Right atrium auricular region (tissue), 2 donors: ENCODE measurements at places on chromosomes 3 and 15. TPM values are rescaled to one million over a fixed set of nuclear protein-coding genes. Genes with fewer than 3 reads are reported as not detected.

FETUB gene
- total RNA-seq, result not detected

DNA sequence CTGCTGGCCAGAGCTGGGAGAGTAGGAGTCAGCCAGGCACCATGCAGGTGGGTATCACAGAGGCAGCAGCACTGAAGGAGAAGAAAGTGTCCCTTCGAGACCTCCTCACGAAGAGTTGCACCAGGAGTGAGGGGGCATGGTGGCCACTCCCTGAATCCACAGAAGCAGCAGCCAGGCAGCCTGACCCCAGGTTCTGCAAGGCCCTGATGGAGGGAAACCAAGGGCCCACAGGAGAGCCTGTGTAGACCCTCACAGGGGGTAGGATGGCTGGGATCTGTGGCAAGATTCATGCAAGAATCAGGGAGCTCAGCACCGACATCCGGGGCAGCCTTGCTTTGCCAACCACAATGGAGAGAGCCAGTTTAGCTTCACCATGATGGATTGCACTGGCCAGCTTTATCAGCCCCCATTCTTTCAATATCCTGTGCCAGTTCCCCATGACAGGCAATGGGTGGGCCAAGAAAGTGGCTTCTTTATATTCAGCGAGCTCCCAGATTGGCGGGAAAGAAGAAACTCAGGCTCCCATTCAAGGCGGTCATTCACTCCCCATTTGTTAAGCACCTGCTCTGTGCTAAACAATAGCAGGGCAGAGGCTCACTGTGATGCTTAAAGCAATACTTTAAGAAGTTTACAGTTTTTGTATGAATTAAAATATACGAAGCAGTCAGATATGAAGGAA lies 33.5 kb upstream of the TBC1D21 start:
- H3K27me3 ChIP-seq, result no peaks in the 10 kb centered on the region
- no peak overlapping the region for H3K4me3 ChIP-seq
- H3K36me3 ChIP-seq, result no peaks in the 10 kb centered on the region
- H3K4me1 ChIP-seq, result peaks cover 15% of the 10 kb centered on the region

DNA sequence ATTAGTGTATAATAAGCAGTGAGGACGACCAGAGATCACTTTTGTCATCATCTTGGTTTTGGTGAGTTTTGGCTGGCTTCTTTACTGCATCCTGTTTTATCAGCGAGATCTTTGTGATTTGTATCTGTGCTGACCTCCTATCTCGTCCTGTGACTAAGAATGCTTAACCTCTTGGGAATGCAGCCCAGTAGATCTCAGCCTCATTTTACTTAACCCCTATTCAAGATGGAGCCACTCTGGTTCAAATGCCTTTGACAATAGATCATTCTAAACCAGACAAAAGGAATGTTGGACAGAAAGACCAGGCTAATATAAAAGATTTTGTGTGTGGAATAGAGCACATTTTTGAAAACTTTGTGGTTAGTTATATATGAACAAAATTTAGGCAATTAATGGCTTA lies 618.5 kb upstream of the BCHE start:
- H3K4me3 ChIP-seq, result no peak overlapping the region
- H3K36me3 ChIP-seq, result no peaks in the 10 kb centered on the region
- DNase-seq, result no peak
- no peaks in the 10 kb centered on the region for H3K4me1 ChIP-seq
- H3K27ac ChIP-seq, result no peak overlapping the region

GRCh38 chr3:58324391-58325390 lies 8.0 kb upstream of the PXK start:
- H3K4me3 ChIP-seq, result no peak overlapping the region

ALS2CL gene
- total RNA-seq, result 8.3 TPM

TUBGCP5 gene
- 11.6 TPM for total RNA-seq

NAALADL2 gene
- total RNA-seq, result 3.2 TPM

ECT2 gene
- 4.2 TPM for total RNA-seq

GRCh38 chr3:127706785-127707351 lies 34.1 kb downstream of the ABTB1 start:
- peaks cover 4% of the 10 kb centered on the region for H3K36me3 ChIP-seq
- H3K27me3 ChIP-seq, result no peaks in the 10 kb centered on the region
- DNase-seq, result no peak
- H3K4me1 ChIP-seq, result no peaks in the 10 kb centered on the region

P2RY13 gene
- total RNA-seq, result 0.41 TPM

DNA sequence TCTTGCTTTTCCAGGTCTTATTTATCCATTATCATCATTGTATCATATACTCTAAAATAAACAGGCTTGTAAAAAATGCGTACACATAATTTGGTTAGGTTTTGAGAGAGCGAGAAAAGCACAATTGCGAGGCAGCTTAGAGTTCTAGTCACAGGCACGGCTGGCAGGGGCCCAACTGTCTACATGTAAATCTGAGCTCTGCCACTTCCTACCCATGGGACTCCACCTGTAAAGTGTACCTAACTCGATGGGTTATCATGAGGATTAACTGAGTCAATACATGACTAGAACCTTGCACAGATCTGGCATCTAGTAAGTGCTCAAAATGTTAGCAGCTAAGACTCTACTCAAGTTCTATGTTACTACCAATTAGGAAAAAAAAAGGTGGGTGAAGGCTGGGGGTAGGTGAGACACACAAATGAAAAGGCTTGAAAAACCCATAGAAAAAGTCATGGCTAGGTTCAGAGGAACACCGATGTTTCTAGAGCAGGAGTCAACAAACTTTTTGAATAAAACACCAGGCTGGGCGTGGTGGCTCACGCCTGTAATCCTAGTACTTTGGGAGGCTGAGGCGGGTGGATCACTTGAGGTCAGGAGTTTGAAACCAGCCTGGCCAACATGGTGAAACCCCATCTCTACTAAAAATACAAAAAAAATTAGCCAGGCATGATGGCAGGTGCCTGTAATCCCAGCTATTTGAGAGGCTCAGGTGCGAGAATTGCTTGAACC lies 36.2 kb downstream of the GLB1 start:
- DNase-seq, result no peak
- no peak overlapping the region for H3K27ac ChIP-seq
- no peaks in the 10 kb centered on the region for H3K27me3 ChIP-seq
- H3K4me3 ChIP-seq, result no peak overlapping the region

POLG gene
- total RNA-seq, result 36.0 TPM

DNA sequence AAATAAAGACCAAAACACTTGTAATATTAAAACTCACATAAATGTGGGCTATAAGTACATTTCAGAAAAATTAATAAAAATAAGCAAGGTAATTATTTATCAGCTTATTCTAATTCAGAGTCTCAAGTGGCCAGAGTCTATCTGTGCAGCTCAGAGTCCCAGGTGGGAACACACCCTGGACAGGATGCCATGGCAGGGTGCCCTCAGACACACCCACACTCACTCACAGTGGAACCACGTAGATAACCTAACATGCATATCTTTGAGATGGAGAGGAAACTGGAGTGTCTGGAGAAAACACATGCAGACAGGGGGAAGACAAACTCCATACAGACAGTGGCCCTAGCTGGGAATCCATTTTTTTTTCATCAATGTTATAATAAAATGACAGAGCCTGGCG lies 37.2 kb downstream of the FSIP1 start:
- H3K4me1 ChIP-seq, result no peaks in the 10 kb centered on the region
- H3K27ac ChIP-seq, result no peak overlapping the region
- H3K36me3 ChIP-seq, result no peaks in the 10 kb centered on the region
- no peak for DNase-seq

DNA sequence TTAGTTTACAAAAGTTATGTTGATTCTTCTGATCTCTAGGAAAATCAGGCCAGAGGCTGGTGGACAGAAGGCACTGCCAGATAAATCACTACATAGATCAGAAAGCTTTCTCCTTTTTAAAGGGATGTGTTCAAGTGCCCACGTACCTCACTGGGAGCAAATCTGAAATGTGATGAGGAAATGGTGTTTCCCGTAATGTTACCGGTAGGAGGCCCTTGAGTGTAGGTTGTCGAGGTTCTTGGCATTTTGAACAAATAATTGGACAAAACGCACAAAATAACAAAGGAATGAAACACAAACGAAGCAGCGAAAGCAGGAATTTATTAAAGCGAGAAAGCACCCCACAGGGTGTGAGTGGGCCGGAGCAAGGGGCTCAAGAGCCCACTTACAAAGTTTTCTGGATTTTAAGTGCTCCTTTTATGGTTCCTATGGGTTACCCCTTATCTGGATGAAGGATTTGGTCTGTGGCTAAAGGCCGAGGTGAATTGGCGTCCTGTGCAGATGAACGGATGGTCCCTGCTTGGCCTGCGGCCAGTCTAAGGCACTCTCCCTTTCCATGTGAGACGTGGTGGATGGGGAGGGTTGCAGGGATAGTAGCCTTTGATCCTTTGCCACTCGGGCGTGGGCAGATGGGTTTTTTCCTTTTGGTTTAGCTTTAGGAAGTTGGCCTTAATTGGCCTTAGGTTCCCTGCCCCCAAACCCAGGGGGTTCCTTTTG lies 1.0 kb downstream of the SNX1 start:
- DNase-seq, result no peak
- no peaks in the 10 kb centered on the region for H3K36me3 ChIP-seq
- H3K27me3 ChIP-seq, result no peaks in the 10 kb centered on the region
- peak overlapping the region; percentile 93 for H3K4me3 ChIP-seq
- peaks cover 63% of the 10 kb centered on the region for H3K4me1 ChIP-seq

GRCh38 chr15:85886309-85886811 lies 91.6 kb upstream of the KLHL25 start:
- no peaks in the 10 kb centered on the region for H3K36me3 ChIP-seq
- DNase-seq, result no peak
- no peaks in the 10 kb centered on the region for H3K4me1 ChIP-seq
- no peak overlapping the region for H3K27ac ChIP-seq
- no peak overlapping the region for H3K4me3 ChIP-seq
- H3K27me3 ChIP-seq, result no peaks in the 10 kb centered on the region

BDH1 gene
- total RNA-seq, result 4.0 TPM

DNA sequence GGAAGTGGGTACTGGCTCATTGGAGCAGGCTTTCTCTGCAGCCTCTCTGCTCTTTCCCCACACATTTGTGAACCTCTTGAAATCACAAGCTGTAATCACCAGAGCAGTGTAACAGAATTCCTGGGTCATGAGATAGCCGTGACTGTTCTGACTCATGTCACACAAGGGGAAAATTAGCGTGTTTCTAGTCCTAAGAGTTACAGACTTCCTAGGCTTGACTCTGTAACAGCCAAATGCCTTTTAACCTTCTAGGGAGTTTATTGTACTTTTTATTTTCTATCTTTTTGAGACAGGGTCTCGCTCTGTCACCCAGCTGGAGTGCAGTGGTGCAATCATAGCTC lies 54.7 kb upstream of the TRAK1 start:
- peak; percentile 78 for DNase-seq
- H3K4me1 ChIP-seq, result peaks cover 92% of the 10 kb centered on the region
- no peak overlapping the region for H3K4me3 ChIP-seq
- H3K36me3 ChIP-seq, result peaks cover 8% of the 10 kb centered on the region

TRPM1 gene
- total RNA-seq, result not detected

EPHA3 gene
- total RNA-seq, result 5.4 TPM

- DNase-seq, result peak; percentile 68
- no peak overlapping the region for H3K4me3 ChIP-seq
- no peaks in the 10 kb centered on the region for H3K27me3 ChIP-seq
- peaks cover 27% of the 10 kb centered on the region for H3K4me1 ChIP-seq
Measured at GRCh38 chr3:139893267-139893962, 41.6 kb upstream of the CLSTN2 start.

- DNase-seq, result no peak
- H3K36me3 ChIP-seq, result no peaks in the 10 kb centered on the region
- no peaks in the 10 kb centered on the region for H3K4me1 ChIP-seq
- no peak overlapping the region for H3K27ac ChIP-seq
Measured at GRCh38 chr3:115943579-115943978, 320.3 kb downstream of the GAP43 start.

TMEM108 gene
- 5.1 TPM for total RNA-seq

C2CD4A gene
- total RNA-seq, result 0.16 TPM
